ENCODE measurements at places on chromosomes 5 and 9.

DNA sequence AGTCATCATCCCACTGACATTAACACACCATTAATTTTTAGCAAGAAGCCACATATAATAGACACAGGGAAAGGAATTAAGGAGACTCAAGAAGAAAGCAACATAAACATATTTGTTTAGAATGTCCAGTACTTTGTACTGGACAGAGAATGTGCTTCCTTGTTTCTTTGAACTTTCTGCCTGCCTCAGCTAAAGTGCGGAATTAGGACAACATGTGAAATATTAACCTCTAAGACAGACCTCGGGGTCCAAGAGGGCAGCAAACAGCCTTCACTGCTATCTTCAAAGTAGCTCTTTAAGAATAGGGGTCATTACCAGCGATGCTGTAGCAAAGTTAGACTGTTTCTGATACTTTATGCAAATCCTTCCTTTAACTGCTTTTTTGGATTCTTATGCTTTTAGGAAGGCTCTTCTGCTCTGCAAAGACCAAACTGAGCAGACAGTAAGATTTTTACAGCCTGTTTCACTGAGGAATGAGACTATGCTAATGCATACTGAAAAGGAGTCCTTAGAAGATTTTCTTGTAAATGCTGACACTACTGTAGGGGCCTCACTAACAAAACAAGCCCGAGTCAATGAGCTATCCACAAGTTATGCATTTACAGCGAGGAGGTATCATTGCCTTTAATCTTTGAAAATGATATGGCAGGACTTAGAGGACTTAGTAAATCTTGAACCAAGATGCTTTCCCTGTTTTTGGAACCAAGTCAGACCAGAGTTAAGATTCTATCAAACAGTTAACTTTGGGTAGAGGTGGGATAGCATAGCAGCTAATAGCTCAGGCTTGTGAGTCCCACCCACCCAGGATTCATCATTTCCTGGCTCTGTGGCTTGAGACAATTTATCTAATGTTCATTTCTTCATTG lies 23.8 kb downstream of the DAB2 start:
- DNase-seq: no peak

GRCh38 chr9:134175291-134175807 lies 11.0 kb upstream of the RNU6ATAC start:
- no peak for DNase-seq

DNA sequence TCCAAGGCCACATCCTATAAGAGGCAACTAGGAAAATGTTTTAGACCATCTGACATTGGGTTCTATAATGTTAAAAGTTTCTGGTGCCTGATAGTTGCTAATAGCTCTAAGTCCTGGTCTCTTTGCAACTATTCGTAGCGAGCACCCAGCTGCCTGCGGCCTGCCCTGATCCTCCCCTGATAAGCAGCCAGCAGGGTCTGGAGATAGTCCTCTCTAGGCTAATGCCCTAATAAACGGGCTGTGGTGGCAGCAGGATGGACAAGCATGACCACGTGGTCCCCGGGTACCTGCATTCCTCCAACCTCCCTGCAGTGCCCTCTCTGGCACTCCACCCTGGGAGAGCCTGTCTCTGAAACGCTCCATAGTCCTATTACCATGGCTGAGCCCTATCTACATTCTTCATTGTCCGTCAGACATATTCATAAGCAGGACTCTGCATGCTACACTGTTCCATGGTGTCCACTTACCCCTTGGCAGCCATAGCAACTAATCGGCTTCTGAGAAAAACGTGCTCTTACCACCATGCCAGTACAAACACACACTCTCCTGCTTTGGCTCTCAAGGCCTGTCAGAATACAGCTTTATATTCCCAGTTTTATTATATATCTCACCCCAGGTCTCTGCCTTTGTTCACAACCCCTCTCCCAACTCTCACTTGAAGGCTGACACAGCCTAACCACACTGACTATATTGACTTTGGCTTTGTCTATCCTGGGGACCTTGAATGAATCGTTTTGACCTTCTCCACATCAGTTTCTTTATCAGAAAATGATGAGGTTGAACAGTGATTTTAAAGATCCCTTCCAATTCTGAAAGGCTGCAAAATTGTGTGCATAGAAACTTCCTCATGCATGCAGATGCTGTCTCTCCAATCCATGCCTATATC lies 49.9 kb upstream of the DAPK1 start:
- no peak for DNase-seq

DNA sequence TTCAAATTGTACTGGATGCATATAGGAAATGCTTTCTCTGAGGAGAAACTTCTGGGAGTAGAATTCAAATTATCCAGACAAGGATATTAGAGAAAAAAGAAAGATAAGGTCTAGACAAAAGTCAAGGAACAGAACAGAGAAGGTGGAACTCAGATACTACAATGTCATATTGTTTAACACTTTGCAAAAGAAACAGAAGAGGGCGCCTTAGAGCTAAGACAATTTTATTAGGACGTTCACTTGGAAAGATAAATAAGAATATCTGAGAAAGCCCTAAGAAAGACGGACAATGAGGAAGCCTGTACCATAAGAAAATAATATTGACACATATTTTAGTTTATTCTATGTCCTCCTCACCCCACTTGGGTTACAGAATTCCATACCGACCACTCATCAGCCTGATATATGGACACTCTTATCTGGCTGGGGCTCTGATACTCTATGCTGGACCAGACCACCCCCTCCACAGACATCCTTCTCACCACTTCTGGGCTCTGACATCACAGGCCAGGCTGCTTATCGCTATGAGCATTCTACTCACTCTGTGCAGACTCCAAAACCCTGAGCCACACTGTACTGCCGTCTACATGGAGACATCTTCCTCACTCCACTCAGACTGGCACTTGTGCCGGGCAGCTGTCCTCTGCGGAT lies 9.1 kb upstream of the AK3 start:
- DNase-seq: peak; percentile 12

DNA sequence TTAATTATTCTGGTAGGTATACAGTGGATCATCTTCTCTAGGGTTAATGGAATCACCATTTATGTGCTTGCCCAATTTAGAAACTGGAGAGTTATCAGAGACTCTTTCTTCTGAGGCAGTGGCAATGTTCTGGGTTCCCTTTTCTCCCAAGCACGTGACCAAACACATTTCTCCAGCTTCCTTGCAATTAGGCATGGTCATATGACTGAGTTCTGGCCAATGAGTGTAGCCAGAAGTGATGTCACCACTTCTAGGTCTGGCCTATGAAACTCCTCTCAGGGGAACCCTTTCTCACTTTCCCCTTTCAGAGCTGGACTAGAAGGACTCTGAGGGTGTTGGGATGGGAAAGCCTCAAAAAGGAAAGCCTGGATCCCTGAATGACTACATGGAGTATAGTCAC lies 172.0 kb downstream of the NSG2 start:
- DNase-seq: no peak

DNA sequence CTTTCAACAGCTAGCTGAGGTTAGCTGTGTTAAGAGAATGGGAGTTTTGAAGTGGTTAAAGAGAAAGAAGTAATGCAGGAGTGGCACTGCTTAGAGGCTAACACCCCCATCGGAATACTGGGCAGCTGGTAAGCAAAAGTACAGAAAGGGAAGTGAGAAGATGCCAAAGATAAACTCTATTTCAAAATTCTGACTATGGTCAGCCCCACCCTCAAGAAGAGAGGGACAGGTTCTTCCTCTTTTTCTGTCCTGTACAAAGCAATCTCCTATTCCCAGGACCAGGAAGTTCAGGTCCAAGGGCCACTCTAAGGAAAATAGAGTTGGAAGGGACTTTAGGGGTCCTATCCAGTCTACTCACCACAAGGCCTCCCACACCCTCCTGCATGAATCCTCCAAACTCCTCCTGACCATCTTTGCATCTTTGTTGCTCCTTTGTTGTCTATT lies 45.9 kb upstream of the JAK2 start:
- no peak for DNase-seq

DNA sequence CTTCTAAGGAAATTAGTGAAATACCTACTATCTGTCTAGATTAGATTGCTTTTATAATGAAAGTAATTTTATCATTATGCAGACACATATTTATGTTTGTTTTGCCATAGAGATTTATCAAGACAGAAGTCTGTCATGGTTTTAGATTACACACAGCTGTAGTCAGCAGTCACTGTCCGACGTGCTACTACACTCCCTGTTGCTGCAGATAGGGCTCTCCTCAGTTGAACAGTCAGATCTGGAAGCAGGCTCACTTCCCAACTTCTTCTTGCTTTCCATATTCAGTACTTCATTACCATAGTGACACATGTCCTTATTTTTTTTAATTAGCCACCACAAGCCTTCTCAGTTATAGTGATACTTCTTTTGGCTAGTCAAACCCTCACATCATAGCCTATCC lies 329.9 kb upstream of the ITGA1 start:
- no peak for DNase-seq

GRCh38 chr9:117787746-117788145 lies 83.5 kb downstream of the TLR4 start:
- no peak for DNase-seq

DNA sequence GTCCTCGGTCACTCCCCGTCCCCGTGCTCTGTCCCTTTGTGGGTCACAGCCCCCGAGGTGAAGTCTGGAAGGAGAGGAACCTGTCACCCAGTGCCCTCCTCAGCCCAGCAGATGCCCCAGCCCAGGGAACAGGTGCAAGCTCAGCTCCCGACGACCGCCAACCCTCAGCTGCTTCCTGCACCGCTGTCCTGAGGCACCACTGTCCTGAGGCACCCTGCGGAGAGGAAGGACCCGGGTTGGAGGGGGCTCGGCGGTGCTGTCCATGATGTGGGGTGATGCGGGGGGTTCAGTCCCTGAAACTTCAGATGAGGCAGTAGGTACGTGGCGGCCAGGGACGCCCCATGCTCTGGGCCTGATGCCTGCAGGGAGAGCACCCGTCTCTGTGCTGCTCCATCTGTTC lies 81.4 kb downstream of the COL5A1 start:
- DNase-seq: no peak

- no peak for DNase-seq
Observed at GRCh38 chr5:61371474-61371873, 39.4 kb downstream of the ZSWIM6 start.

DNA sequence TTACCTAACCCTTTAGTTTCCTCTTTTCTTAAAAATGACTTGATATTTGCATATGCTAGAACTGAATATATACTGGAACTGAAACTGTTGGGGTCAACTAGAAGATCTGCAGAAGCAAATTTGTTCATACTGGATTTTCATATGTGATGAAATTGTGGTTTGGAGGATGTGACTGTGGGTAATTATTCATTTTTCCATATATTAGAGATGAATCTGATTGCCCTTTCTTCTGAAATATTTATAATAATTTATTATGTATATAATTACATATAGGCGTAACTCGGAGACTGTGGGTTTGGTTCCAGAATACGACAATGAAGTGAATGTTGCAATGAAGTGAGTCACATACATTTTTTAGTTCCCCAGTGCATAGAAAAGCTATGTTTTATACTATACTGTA lies 149.1 kb downstream of the ATP10B start:
- DNase-seq: no peak

GRCh38 chr5:71483355-71483754 lies 27.9 kb downstream of the BDP1 start:
- no peak for DNase-seq

GRCh38 chr9:134460206-134460605 lies 134.0 kb downstream of the RXRA start:
- no peak for DNase-seq

GRCh38 chr5:749101-749670 lies 35.3 kb downstream of the ZDHHC11B start:
- no peak for DNase-seq

- no peak for DNase-seq
Observed at GRCh38 chr9:91885746-91886413, 64.1 kb downstream of the ROR2 start.

GRCh38 chr9:106025453-106025852 lies 331.1 kb downstream of the TMEM38B start:
- DNase-seq: no peak

DNA sequence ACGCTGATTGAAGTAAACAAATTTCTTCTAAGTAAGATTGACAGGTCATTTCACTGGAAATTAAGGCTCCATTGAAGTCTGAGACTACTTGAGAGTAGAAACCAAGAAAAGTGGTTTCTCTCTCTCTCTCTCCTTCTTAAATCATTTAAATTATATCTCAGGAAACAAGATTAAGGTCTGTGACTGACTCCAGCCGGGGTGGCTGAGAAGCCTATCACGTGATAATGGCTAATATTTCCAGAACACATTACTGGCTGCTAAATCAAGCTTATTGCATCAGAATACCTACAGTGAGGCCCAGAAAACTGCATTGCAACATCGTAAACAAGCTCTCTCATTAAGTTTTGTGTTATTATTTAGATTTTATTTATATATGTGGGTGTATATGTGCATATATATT lies 88.4 kb downstream of the PTCD2 start:
- DNase-seq: no peak

- no peak for DNase-seq
Observed at GRCh38 chr5:4207486-4207885, 611.9 kb downstream of the IRX1 start.

DNA sequence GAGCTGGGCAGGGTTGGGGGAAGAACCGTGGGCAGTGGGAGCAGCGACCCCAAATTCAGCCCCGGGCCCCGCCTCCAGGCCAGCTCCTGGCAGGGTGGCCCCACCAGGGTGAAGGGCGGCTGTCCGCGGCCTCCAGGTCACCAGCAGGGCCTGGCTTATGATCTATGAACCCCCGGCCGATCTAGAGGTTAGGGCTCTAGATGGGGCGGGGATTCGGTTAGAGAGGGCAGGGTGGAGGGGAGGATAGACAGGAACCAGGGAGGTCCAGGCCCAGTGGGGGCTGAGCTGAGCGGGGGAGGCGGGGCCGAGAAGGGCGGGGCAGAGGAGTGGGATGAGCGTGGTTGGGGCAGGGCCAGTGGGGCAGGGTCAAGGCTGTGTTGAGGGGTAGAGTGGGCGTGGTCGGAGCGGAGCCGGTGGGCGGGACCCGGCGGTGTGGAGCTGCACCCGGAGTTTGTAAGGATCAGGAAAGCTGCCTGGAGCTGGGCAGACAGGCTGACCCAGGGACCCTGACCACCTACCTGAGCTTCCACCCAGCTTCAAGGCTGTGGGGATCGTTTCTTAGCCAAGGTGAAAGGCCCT lies 29.3 kb upstream of the OBP2B start:
- DNase-seq: no peak

- no peak for DNase-seq
Observed at GRCh38 chr5:42894057-42894456, 82.4 kb upstream of the SELENOP start.

DNA sequence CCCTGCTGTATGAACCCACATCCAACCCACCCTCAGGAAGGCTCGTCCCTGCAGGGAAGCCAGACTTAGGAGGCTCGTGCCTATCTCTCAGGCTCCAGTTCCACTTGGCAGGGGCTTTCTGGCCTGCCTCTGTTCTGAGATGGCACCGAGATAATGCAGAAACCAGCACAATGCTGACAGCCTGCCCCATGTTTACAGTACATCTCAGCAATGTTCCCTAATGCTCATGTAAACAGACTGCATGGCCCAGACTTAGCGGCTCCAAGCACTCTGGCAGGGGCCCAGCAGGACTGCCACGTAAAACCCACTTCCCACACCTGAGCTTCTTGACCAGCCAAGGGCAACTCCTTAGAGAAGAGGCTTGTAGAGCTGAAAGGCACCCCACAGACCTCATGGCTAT lies 499.5 kb upstream of the BRINP1 start:
- no peak for DNase-seq
